Naive thymus-derived CD8-positive, alpha-beta T cell (primary cell): ENCODE measurements at places on chromosomes 12 and 14.
A peak's percentile ranks its signal among the peaks of the same experiment; 100 is the strongest.

- DNase-seq, result no peak
Observed at GRCh38 chr12:79407671-79408622, 282.8 kb downstream of the PAWR start.

GRCh38 chr12:77161944-77162343, 96.6 kb upstream of the E2F7 start:
- no peak for DNase-seq

DNA sequence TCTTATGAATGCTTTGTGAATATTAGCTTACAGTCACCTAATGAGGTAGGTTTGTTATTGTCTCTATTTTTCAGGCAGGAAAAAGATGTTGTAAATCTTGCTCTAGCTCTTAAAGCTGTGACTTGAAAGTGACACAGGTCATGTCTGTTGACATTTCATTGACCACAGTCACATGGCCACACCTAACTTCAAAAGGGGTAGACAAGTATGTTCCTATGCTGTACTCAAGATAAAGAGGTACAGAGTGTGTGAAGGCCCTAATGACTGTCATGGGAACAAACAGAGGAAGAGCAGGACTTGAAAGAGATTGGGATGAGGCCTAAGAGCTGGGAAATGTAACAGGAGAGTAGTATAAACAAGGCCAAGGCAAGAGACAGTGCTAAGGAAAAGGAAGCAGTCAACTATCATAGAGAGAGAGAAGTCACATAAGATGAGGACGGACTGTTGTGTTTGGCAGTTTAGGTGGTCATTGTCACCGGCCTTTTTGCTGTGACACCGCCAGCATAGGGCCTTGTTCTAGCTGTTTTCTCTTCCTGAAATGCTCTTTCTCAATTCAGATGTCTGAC, 181.0 kb downstream of the CFAP54 start:
- no peak for DNase-seq

- peak; percentile 29 for DNase-seq
Observed at GRCh38 chr12:132449565-132450417, 40.2 kb upstream of the FBRSL1 start.

DNA sequence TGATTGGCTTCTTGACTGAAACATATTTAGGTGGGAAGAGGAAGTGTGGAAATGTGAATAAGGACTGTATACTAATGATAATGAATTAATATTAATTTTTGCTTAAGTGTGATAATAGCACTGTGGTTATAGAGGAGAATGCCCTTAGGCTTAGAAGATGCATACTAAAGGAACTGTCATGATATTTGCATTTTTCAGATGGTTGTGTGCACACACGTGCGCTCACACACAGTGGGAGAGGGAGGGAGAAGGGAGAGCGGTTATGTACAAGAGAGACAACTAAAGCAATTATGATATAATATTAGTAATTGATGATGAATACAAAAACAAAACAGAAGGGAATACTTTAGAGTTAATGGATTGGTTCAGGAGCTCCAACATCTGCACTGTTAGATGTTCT, 54.2 kb downstream of the RCOR1 start:
- no peak for DNase-seq

GRCh38 chr12:90510948-90511347, 444.0 kb downstream of the CCER1 start:
- DNase-seq, result no peak

DNA sequence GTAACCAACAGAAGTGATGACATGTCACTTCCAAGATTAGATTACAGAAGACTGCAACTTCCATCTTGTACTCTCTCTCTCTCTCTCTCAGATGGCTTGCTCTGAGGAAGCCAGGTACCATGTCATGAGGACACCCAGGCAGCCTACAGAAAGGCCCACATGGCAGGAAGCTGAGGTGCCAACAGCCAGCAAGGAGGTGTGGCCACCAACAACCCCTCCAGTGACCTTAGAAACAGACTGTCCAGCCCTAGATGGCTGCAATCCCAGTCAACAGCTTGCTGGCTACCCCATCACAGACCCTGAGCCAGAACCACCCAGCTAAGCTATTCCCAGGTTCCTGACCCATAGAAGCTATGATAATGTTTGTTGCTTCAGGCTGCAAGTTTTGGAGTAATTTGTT, 178.4 kb downstream of the ITPR2 start:
- DNase-seq, result no peak

- DNase-seq, result no peak
Observed at GRCh38 chr14:52863334-52863700, 71.9 kb upstream of the GNPNAT1 start.

- DNase-seq, result no peak
Observed at GRCh38 chr14:50964683-50965390, 20.6 kb upstream of the PYGL start.

GRCh38 chr12:50636505-50636904, 127.4 kb upstream of the ATF1 start:
- DNase-seq, result no peak

DNA sequence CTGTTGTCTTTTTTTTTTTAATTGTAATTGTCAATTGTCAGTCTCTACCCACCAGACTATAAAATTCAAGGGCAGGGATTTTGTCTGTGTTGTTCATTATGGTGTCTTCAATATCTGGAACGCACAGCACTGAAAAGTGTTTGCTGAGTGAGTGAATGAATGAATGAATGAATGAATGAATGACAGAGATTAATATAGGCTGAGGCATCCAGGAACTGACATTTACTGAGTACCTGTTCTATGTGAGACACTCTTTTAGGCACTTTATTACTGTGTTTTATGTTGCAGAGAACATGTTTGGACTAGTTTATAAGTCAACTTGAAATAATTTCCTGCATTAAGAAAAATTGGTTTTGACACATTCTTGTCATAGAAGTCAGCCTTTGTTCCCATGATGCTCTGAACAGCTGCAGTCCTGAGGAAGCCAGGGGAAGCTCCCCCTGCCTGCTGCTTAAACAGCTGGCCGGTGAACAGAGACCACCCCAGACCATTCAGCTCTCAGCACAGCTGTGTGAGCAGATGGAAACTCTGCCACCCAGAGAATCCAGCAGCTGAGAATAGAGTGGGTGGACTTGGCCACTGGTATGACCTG, 160.7 kb upstream of the CCND2 start:
- DNase-seq, result no peak

DNA sequence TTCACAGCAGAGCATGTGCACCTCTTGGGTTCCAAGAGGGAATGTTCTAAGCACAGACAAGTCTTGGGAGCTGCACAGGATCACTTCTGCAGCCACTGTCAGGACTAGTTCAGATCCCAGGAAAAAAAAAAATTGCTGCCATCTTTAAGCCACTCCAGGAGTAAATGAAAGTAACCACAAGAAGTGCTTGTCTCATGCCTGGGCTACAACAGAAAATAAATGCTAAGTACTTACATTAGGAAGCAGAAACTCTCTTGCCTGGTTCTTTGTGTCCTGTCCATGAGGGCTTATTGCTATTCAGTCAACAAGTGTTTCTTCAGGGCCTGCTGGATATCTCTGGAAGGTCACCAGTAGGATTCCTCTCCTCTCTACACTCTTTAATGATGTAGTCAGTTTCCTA, 176.1 kb downstream of the KTN1 start:
- DNase-seq, result no peak

DNA sequence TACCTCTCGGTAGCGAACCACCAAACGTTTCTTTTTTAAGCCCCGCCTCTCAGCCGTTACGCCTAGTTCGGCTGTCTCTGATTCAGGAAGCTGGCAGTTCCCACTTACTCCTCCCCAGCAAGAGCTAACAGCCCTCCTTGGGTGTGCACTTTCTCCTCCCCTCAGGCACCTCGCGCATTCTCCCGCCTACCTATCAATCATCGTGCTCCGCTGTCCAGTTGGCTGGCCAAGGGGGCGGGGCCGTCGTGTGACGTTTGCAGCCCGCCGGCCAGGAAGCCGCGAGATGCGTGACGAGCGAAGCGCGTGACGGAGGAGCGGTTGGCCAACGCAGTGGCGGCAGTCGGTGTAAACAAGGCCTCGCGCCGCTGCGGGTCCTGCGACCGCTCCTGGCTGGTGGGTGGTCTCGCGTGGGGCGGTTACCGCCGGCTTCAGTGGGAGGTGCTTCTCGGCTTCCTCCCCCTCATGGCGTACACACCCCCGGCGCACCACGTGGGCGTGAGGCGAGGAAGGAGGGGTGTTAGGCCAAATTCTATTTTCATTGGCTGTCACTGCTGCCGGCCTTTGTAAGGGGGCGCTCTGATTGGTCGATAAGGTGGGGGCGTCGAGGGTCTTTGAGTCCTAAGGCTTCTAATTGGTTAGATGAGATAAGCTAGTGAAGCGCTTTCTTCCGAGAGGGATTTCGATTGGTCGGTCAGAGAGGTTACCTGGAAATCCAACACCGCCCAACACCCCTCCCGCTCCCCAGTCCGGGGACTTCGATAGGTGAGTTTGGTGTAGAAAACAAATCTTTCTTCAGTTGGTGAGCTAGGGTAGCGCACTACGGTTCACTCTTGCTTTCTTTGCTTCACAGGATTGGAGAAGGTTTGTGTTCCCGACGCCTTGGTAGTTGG, at the start of the genes DCAF11 and NRL:
Gene DCAF11 (plus strand): TSS at position 246 of the 890 bp plus-strand sequence. CDS start 818 bp downstream, outside the sequence.
Gene NRL (minus strand): TSS at position 418 of the 890 bp plus-strand sequence. CDS start 32,101 bp downstream, outside the sequence.
- peak; percentile 96 for DNase-seq

DNA sequence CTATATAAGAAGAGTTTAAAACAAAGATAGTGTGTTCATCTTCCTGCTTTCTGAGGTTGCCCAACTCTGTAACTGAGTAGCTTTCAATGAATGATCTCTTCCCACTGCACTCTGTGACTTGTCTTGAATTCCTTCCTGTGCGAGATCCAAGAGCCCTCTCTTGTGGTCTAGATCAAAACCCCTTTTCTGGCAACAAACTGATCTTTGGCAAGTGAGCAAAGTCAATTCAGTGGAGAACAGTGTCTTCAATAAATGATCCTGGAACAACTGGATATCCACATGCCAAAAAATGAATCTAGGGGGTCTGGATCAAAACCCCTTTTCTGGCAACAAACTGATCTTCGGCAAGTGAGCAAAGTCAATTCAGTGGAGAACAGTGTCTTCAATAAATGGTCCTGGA, 8.5 kb downstream of the CFAP54 start:
- DNase-seq, result no peak

DNA sequence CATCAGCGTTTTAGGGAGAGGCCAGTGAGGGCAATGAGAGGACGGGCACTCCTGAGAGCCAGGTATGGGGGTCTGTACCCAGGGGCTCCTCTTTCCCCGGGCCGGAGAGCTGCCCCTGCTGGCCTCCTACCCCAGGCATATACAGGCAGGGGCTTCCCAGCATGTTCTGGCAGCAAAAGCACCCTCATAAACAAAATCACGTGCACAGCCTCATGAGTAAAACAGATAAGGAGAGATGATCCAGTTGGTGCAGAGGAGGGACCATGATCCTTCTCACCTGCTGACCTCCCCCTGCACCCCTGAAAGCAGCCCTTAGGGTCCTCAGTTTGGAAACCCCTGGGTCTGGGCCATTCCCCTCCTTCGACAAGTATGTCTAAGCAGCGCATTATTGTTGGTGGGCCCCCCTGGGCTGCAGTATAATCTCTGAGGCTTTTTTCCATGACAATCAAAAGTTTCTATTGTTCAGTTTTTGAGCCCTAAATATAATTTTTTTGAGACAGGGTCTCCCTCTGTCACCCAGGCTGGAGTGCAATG, 5.0 kb upstream of the KRT4 start:
- no peak for DNase-seq

GRCh38 chr14:76900682-76901081, 74.5 kb downstream of the LRRC74A start:
- DNase-seq, result no peak

DNA sequence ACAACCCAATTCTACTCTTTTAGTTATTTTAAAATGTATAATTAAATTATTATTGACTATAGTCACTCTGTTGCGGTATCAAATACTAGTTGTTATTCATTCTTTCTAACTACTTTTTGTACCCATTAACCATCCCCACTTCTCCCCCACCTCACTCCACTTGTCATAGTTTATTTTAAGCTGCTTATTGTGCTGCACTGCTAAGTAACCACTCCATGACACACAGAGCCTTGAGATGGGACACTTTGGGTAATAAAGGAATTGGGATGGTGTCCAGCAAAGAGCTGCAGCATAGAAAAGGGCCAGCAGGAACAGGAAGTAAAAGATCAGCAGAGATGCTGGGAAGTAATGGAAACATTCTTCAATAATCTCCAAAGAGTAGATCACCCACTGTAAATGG, 123.0 kb downstream of the RPS29 start:
- no peak for DNase-seq

- peak; percentile 74 for DNase-seq
Observed at GRCh38 chr14:92560106-92560865, 46.7 kb downstream of the RIN3 start.

DNA sequence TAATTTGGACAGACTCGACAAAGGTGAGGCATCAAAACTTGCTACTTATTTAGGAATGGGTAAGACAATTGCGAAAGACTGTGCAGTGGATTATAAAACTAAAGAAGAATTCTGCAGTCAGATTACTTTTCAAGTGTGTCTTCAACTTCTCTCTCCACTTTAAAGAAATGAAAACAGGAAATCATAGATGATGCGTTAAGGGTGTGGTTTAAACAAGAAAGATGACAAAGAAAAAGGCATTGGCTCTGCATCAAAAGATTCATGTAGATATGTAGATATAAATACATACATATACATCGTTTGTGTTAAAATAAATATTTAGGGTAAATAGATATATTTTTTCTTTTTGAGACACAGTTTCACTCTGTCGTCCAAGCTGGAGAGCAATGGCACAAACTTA, 74.6 kb upstream of the PARP11 start:
- DNase-seq, result peak; percentile 85

DNA sequence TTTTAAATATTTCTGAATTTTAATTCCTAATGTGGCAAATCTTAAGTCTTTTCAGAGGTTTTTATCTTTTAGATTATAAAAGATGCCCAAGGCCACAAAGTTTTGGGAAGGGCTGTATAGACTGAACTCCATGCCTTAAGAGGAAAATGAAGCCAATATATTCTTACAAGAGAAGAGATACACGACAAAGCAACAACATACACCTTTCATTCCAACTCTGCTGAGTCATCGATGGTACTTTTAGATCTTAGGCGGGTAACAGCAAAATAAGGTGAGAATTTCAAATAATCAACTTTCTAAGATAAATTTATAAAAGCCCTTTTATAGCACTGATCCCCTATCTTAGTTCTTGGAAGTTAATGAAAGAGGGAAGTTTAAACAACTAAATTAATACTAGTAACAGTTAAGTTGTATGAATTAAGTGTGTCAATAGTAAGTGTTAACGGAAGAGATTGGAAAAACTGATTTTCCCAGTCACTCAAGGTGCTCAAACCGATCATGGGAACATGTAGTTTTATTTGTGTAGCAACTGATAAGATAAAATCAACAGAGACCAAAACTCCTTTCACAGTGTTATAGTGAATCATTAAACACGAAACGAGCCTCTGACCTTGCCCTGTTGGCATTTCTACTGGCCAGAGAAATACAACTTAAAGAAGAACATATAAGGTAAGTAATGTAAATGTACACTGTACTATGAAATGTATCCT, 18.8 kb upstream of the PIK3C2G start:
- DNase-seq, result no peak

GRCh38 chr12:40001406-40001805, 104.5 kb downstream of the SLC2A13 start:
- DNase-seq, result no peak

DNA sequence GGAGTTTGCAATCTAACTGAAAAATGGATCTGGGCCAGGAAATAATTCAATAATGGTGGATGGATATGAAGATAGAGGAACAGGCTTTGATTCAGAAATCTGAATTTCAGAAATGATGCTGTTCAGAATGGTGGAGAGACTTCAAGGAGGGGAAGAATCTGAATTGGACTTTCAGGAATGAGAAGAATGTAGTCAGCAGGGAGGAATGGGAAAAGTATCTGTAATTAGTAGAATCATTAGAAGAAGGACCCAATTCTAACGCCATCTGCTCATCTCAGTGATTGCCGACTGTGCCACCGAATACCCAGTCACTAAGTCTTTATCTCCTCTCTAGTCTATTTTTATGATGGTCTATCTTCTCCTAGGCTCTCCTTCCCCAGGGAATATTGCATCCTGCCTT, 363.2 kb downstream of the GALC start:
- DNase-seq, result no peak
